AML-193 (cell line): ENCODE measurements at places on chromosomes 2 and 18.

DNA sequence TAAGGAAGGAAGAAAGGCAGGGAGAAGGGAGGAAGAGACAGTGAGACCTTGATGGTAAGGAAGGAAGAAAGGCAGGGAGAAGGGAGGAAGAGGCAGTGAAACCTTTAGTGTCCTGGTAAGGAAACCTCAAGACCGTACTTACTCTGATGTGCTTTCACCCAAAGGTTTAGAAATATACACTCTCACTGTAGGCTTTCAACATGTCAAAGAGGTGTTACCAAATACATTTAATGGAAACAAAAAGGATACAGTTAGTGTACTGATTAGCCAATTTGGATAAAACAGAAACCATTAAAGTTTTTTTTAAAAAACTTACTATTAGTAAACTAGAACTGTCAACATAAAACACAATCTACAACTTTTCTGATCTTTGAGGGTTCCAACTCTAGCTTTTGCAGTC is 7.1 kb downstream of the FBXO15 start:
- no peak for DNase-seq

GRCh38 chr2:98532756-98533155 is 75.6 kb downstream of the COA5 start:
- DNase-seq, result no peak

- DNase-seq, result no peak
Observed at GRCh38 chr2:214604861-214605260, 194.0 kb downstream of the VWC2L start.

GRCh38 chr2:109171444-109172334 is 42.7 kb downstream of the SH3RF3 start:
- DNase-seq, result no peak

DNA sequence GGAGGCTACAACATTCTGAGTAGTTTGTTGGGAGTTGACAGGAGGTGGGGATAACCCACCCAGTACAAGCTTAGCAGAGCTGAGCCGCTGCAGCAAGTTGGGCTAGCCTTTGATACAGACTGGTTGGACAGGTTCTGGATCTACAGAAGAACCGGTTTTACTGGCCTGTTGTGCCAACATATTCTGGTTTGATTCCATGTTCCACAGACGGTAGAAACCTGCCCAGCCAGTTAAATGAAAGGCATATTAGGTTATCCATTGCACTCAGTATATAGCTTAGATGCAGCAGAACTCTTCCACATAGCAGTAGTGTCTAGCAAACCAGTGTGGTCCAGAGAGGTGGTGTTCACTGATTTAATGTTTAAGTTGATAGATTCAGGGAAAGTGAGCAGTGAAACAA is 19.3 kb upstream of the RBBP8 start:
- DNase-seq, result no peak

DNA sequence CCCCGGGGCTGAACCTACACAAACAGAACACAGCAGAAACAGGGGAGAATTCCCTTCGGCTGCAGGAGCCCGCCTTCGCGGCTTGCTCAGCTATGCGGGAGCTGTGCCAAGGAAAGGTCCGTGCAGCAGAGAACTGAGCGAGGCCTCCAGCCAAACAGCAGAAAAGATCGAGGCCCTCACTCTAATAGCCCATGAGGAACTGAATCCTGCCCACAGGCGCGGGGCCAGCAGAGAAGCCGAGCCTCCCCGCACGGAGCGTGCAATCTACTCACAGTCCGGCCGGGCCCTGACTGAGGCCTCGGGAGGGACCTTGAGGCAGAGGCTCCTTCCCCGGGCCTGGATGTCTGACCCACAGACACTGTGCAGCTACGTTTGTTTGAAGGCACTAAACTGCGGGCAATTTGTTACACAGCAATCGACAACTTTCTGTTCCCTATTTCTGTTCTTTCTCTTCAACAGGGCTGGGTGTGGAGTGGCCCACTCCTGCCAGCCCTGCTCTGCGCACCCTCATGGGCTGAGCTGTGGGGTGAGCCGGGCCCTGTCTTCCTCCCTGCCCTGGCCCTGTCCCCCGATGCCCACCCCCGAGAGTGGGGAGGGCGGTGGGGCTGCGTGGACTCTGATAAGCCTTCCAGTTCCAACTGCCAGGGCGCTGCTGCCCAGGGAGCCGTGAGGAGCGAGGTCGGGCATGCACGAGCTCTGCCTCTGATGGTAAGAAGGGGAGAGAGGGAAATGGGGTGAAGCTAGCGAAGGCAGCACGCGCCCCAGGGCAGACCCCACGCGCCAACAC is 13.7 kb downstream of the HES6 start:
- DNase-seq, result no peak

DNA sequence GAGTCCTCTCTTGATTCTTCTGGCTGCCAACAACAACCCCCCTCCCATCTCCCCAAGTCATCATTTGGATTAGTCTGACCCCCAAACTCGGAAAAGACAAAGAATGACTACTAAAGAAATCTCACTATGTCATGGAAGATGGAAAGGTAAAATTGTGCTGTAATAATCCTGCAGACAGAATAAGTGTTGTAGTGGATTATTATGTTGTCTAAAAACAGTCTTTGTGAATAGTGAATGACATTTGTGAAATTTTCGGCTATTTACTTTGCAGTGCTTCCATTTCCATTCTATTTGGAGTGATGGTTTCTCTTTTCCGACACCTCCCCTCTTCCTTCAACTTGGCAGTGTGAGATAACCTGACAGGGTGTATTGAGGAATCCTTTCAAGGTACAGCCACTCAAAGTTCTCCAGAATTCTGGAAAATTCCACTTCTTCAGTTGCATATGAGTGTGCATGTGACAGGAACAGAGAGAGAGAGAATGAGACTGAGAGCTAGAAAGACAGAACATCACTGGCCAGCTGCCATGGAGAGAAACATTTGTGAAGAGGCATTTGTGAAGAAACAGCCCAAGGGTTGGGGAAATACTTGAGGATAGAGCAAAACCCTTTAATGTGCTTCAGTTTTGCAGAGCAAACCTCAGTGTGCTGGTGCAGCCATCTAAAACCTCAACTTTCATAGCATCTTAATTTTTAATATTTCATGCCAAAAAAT is 141.9 kb upstream of the DLX2 start:
- DNase-seq, result no peak

- DNase-seq, result peak; percentile 78
Observed at GRCh38 chr2:42494355-42495233, 812 bp upstream of the KCNG3 start.

DNA sequence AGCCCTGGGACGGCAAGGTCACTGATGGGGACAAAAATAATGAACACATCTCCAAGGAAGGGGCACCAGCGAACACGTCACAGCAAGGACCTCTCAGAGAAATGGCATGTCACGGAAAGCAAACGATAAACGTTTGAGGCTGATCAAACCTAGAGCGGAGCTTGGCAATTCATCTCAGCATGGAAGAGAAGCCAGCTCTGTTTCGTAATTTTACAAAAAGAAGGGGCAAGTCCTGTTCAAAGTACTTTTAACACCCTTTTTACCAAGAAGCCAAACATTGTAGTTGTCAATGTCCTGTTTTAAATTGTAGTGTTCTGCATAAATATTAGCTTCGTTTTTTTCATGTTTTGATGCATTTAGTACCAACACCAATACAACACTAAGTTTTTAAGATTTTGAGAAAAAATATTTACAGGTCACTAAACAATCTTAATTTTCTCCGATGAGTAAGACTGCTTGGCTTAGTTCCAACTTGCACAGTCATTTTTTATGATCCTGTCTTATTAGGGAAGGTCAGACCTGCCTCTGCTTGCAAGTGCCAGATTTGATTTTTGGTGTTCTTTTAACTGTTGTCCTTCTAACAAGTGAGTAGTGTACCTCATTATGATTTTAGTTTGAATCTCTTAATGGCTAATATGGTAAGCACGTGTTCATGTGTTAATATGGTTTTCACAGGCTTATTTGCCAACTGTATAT is 818.5 kb upstream of the SALL3 start:
- DNase-seq, result no peak

DNA sequence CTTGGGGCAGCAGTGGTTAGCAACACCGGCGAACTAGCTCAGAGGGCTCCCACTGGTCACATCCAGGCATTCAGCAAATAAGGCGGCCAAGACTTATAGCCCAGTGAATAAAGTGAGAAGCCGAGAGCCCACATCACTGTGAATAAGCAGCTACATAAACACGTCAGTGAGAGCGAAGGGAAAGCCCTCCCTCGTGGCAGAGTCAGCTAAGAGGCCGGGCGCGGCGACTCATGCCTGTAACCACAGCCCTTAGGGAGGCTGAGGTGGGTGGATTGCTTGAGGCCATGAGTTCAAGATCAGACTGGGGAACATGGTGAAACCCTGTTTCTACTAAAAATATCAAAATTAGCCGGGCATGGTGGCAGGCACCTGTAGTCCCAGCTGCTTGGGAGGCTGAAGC is 5.2 kb downstream of the D2HGDH start:
- DNase-seq, result no peak
